Muscle of leg (tissue), 16 donors: ENCODE measurements at places on chromosomes 3 and 15.

- DNase-seq = no peak
Measured at GRCh38 chr3:151016478-151016795, 43.9 kb upstream of the CLRN1 start.

- no peak for DNase-seq
Measured at GRCh38 chr15:100863075-100863795, 16.4 kb upstream of the ALDH1A3 start.

GRCh38 chr3:132486099-132486498 is 68.8 kb downstream of the DNAJC13 start:
- no peak for DNase-seq

DNA sequence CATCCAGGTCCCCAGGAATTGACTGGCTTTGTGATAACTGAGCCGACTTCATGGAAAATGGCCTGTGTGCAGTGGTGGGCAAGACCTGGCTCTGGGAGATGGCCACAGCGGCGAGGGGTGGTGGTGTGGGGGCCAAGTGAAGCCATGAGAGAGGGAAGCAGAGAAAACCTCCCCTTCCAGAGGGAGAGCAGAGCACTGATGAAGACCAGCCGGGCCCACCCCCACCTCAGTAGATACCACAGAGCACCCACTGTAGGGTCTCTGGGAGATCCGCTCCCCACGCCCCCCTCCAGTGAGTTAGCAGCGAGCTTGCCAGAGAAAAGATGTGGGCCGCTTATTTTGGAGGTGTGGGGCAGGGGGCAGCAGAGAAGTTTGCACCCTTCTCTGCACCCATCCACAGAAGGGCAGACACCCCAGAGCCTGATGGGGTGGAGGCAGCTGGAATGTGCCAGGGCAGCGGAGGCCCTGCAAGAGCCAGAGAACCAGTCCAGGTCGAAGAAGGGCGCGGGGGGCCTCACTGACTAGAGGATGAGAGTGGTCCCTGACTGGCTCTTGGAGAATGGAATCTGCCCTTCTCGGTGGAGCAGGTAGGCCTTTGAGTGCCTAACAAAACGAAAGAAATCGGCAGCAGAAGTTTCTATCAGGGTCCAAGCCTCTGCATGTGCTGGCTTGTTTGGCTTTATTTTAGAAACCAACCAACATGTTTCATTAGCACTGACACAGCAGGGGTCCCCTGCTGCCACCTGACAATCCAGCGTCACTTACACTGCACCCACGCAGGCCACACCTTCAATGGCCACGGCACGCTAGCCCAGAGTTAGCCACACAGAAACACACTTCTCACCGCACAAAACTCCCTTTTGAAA is 28.3 kb downstream of the MELTF start:
- no peak for DNase-seq

- no peak for DNase-seq
Measured at GRCh38 chr3:41532976-41533375, 333.7 kb downstream of the CTNNB1 start.

- DNase-seq = no peak
Measured at GRCh38 chr3:139537361-139537760, 2.2 kb downstream of the RBP1 start.

GRCh38 chr3:4507024-4507596 is 14.0 kb downstream of the ITPR1 start:
- DNase-seq = peak; percentile 89

- DNase-seq = peak; percentile 59
Measured at GRCh38 chr15:63172851-63173451, 15.7 kb upstream of the RPS27L start.

GRCh38 chr3:45527727-45528126 is 66.8 kb upstream of the LIMD1 start:
- DNase-seq = no peak

DNA sequence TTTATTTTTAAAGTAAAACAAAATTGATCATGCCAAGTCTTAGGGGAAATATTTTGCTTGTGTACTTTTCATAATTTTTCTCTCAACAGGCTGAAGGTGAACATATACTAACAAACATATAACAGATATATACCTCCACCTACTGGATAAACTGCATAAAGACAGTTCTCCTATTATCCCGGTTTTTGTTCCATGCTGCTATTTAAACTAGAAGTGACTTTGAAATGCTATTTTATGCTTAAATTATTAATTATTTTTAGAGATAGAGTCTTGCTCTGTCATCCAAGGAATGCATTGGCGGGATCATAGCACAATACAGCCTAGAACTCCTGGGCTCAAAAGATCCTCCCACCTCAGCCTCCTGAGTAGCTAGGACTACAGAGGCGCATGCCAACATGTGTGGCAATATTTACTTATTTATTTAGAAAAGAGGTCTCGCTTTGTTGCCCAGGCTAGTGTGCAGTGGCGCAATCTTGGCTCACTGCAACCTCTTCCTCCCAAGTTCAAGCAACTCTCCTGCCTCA is 49.8 kb downstream of the ST3GAL6 start:
- DNase-seq = peak; percentile 39

GRCh38 chr15:88518903-88519302 is 27.6 kb downstream of the DET1 start:
- no peak for DNase-seq

GRCh38 chr3:40690749-40691451 is 166.1 kb downstream of the ZNF621 start:
- peak; percentile 87 for DNase-seq

GRCh38 chr3:49469037-49469935 is 781 bp upstream of the DAG1 start:
- DNase-seq = peak; percentile 96

DNA sequence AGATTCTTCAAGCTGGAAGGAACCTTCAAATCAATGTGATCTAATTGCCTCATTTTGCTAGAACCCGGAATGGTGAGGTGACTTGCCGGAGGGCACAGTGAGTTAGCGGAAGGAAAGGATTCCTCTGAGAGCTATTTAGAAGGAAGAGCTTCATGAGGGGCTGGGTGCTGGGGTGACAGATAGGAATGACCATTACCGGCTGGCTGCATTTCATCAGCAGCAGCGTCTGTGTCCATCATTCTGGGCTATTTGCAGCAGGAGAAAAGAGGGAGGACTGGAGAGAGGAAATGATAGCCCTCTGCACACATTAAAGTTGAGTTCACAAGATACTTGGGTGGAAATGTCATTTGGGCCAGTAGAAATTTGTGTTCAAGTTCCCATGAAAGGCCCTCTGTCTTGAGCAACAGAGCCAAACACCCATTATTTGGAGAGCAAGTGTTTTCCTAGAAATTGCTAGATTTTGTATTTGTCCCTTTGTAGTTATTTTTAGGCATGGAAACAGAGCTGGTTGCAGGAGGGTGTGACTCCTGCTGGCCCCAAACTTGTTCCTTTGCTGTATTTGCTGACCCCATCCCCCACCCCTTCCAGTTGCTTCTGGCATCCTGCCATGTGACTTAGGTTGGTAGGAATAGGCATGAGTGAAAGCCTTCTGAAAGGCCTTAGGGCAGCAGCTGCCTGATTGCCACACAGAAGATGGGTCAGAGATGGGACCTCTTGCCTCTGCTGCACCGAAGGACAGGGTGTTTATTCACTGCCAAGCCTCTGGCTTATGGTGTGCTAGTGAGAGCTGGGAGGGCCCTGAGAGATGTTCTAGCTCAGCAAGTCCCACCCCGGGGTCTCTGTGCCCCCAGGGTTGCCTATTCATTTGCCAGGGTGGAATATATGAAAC is 87.5 kb upstream of the PLXNA1 start:
- peak; percentile 27 for DNase-seq

DNA sequence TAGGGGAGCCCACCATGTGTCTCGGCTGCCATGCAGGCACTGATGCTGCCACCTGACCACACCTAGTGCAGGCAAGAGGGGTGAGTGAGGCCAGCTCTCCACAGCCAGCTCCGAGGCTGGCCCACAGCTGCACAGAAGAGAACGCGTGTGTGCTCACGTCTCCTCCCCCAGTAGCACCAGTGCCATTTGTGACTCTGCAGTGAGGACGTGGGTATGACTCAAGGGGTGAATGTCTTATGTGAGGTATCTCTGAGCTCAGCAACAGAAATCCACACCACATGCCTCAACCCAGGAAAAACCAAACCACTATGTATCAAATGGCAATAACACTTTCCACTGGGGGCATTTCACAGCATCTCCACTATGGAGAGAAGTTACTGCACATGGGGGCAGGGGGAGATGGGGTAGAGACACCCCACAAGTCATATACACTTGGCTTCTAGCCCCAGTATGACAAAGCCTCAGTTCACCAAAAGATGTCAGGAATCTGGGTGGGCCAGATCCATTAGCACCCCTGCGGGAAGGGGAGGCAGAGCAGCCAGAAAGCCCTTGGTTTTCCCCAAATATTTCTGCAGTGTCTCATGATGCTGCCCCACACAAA is 87.6 kb downstream of the LRIG1 start:
- no peak for DNase-seq

GRCh38 chr3:59540241-59540640 is 490.4 kb upstream of the CFAP20DC start:
- no peak for DNase-seq

- no peak for DNase-seq
Measured at GRCh38 chr3:119184796-119185570, 11.6 kb downstream of the UPK1B start.
